Activated CD4-positive, alpha-beta memory T cell treated with anti-CD3 and anti-CD28 coated beads for 36 hours (primary cell): ENCODE measurements at places on chromosomes 5 and 9. TPM values are rescaled to one million over a fixed set of nuclear protein-coding genes. Genes with fewer than 3 reads are reported as not detected.
A peak's percentile ranks its signal among the peaks of the same experiment; 100 is the strongest.

GRCh38 chr9:129610213-129610472 is 10.8 kb downstream of the C9orf50 start:
- H3K4me3 ChIP-seq: peak overlapping the region; percentile 37
- H3K36me3 ChIP-seq: no peaks in the 10 kb centered on the region
- peaks cover 31% of the 10 kb centered on the region for H3K4me1 ChIP-seq

DNA sequence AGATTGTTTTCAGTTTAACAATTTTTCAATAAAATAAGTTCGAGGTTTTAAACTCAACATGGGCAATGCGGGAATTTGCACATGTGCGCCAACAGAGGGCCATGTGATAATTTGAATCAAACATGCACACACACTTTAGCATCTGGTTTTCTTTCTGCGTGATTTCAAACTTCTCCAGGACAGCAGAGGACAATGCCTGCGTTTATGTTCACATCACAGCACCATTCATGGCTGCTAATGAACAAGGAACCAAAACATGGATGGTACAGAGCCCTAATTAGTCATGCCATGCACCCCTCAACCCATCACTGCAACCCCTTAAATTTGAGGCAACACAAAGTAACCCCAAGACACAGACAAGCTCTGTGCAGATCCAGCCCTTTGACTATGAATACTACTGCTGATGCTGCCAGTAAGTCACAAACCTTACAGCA is 2.8 kb downstream of the SHC3 start:
- H3K36me3 ChIP-seq: no peaks in the 10 kb centered on the region
- H3K4me3 ChIP-seq: no peak overlapping the region
- no peak for DNase-seq
- H3K4me1 ChIP-seq: peaks cover 16% of the 10 kb centered on the region
- H3K27me3 ChIP-seq: peaks cover 54% of the 10 kb centered on the region

- H3K36me3 ChIP-seq: peaks cover 2% of the 10 kb centered on the region
- no peak overlapping the region for H3K27ac ChIP-seq
- no peaks in the 10 kb centered on the region for H3K27me3 ChIP-seq
- H3K4me3 ChIP-seq: no peak overlapping the region
- DNase-seq: no peak
- H3K4me1 ChIP-seq: peaks cover 27% of the 10 kb centered on the region
Measured at GRCh38 chr9:133673258-133673655, 37.1 kb downstream of the DBH start.

DNA sequence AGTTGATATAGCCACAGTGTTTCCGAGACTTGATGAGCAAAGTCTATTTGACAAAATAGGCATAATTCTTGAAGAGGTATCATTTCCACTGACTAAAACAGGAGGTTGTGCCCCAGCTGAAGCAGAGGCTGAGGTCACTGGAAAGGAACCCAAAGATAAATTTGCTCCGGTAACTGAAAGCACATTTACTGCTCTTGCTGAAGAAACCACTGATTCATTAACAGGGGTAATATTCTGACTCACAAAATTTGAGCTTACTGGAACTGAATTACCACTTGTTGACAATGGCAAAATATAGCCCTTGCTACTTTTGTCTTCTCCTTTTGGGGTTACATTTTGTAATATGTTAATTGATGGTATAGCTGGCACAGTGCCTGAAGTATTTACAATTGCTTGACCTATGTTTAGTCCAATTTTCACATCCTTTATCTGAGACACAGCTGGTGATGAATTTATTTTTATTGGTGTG is 30.2 kb downstream of the MLANA start:
- H3K4me3 ChIP-seq: no peak overlapping the region
- H3K27ac ChIP-seq: peak overlapping the region; percentile 90
- peak; percentile 54 for DNase-seq
- peaks cover 35% of the 10 kb centered on the region for H3K36me3 ChIP-seq
- H3K27me3 ChIP-seq: no peaks in the 10 kb centered on the region

DNA sequence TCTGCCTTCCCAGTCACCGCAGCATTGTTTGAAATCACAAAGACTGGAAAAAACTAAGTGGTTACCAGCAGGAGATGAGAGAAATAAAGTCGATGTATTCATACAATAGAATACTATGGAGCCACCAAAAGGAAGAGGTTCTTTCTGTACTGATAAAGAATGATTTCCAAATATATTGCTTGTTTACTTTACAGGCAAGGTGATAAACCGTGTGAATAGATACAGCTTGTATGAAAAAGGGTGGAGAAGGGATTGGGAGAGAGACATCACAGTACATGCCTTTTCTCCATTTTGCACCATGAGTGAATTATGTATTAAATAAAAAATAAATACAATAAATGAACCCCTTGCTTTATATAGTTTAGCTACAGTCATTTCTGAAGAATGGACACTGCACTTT is 91.7 kb downstream of the RFK start:
- H3K27ac ChIP-seq: no peak overlapping the region
- H3K27me3 ChIP-seq: peaks cover 7% of the 10 kb centered on the region
- H3K36me3 ChIP-seq: no peaks in the 10 kb centered on the region
- peaks cover 2% of the 10 kb centered on the region for H3K4me1 ChIP-seq
- no peak overlapping the region for H3K4me3 ChIP-seq

DNA sequence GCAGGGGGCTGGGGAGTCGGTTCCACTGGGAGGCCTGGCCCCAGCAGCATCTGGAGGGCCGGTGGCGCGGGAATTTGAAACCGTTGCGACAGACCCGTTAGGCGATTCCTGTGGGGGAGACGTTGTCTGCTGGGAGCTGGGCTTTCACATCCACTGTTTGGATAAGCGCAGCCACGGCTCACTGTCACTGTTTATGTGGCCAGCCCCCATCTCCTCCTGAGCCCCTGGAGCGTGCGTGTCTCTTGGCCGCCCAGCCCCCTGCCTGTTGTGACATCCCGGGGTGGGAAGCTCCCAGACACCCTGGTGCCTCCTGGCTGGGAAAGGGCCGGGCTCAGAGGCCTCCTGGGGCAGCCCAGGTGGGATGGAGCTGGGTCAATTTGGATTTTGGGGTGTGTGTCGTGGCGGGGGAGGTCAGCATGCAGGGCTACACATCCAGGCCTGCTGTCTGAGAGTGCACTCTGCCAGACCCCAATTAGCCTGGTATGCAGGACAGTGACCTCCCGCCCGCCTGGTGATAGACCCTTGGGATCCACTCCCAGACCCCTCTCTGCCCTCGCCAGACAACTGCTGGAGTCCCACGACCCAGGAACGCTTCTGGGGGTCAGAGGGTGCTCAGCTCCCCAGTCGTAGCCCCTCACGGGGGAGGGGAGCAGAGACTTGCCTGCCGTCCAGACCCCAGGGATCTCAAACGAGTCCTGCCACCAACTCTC is 62.0 kb upstream of the RNU6ATAC start:
- no peak for DNase-seq
- H3K4me3 ChIP-seq: no peak overlapping the region
- H3K27ac ChIP-seq: no peak overlapping the region
- H3K36me3 ChIP-seq: no peaks in the 10 kb centered on the region
- H3K27me3 ChIP-seq: no peaks in the 10 kb centered on the region
- no peaks in the 10 kb centered on the region for H3K4me1 ChIP-seq

DNA sequence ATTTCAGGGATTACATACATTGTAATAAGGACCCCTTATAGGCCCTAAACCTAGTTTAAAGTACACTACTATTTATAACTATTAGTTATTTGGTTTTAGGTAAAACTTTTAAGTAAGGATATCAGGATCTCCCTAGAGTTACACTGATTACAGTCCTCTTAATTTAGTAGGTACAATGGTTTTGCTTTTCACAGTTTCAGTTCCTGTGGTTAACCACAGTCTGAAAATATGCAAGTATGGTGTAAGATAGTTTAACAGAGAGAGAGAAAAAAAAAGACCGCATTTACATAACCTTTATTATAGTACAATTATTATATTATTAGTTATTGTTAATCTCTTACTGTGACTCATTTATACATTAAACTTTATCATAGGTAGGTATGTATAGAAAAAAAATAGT is 725.3 kb upstream of the PTPRD start:
- H3K27me3 ChIP-seq: no peaks in the 10 kb centered on the region
- no peaks in the 10 kb centered on the region for H3K36me3 ChIP-seq
- no peaks in the 10 kb centered on the region for H3K4me1 ChIP-seq
- H3K4me3 ChIP-seq: no peak overlapping the region

- H3K27ac ChIP-seq: peak within 1 kb of the TSS; percentile 45
- no peaks in the 10 kb centered on the region for H3K36me3 ChIP-seq
- no peak for DNase-seq
Measured at GRCh38 chr9:126613651-126614050, at the start of gene LMX1B. LMX1B (plus strand) TSS chr9:126613928; CDS start chr9:126614450, 522 bp downstream.

DNA sequence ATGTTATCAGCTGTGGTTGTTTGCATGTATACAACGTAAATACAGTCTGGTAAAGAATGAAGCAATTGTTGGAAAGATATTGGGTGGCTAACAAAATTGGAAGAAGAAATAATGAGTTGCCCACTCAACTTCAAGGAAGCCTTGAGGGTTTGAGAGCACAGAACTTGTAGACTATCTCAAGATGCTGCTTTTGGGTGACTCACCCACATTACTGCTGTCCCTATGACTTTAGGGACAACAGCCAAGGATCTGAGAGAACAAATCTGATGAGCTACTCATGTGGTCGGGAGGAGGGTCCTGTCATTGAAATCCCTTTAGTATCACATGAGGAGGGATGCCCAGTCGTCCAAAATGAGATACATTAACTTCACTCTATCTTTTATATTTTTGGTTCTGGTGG is 261.8 kb downstream of the GAS1 start:
- H3K27me3 ChIP-seq: no peaks in the 10 kb centered on the region
- H3K27ac ChIP-seq: no peak overlapping the region
- H3K4me1 ChIP-seq: no peaks in the 10 kb centered on the region
- no peak overlapping the region for H3K4me3 ChIP-seq
- H3K36me3 ChIP-seq: no peaks in the 10 kb centered on the region

DNA sequence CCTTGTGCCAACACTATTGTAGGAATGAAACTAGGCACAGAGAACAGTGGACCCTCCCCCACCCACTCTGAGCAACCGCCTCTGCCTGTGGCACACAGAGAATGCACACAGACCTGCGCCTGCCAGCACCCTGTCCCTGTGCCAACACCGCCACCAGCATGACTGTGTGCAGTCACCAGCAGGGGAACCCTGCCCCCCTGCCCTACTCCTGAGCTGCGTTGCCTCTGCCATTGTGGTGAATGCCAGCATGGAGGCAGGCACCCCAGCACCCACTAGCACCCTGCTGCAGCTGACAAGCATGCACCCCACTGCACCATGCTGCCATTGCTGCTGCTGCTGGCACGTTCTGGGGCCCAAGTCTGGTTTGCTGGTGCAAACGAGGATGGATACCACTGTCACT is 94.4 kb upstream of the PRLR start:
- DNase-seq: no peak
- peaks cover 12% of the 10 kb centered on the region for H3K27me3 ChIP-seq
- H3K27ac ChIP-seq: no peak overlapping the region
- H3K4me3 ChIP-seq: no peak overlapping the region
- H3K36me3 ChIP-seq: no peaks in the 10 kb centered on the region
- peaks cover 6% of the 10 kb centered on the region for H3K4me1 ChIP-seq

DNA sequence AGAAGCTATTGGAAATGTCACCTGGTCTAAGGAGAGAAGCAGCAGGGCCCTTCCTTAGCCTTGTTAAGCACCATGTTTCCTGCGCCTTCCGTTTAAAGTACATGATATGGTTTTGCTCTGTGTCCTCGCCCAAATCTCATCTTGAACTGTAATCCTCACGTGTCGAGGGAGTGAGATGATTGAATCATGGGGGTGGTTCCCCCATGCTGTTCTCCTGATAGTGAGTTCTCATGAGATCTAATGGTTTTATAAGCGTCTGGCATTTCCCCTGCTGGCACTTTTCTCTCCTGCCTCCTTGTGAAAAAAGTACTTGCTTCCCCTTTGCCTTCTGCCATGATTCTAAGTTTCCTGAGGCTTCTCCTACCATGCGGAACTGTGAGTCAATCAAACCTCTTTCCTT is 49.7 kb downstream of the PRDM6 start:
- H3K36me3 ChIP-seq: no peaks in the 10 kb centered on the region
- H3K4me1 ChIP-seq: no peaks in the 10 kb centered on the region
- H3K27me3 ChIP-seq: peaks cover 17% of the 10 kb centered on the region
- no peak overlapping the region for H3K4me3 ChIP-seq

GRCh38 chr9:6054280-6055099 is 39.1 kb upstream of the RANBP6 start:
- DNase-seq: peak; percentile 66
- H3K4me3 ChIP-seq: no peak overlapping the region
- H3K27me3 ChIP-seq: no peaks in the 10 kb centered on the region
- peaks cover 7% of the 10 kb centered on the region for H3K4me1 ChIP-seq
- H3K36me3 ChIP-seq: no peaks in the 10 kb centered on the region
- H3K27ac ChIP-seq: no peak overlapping the region

DNA sequence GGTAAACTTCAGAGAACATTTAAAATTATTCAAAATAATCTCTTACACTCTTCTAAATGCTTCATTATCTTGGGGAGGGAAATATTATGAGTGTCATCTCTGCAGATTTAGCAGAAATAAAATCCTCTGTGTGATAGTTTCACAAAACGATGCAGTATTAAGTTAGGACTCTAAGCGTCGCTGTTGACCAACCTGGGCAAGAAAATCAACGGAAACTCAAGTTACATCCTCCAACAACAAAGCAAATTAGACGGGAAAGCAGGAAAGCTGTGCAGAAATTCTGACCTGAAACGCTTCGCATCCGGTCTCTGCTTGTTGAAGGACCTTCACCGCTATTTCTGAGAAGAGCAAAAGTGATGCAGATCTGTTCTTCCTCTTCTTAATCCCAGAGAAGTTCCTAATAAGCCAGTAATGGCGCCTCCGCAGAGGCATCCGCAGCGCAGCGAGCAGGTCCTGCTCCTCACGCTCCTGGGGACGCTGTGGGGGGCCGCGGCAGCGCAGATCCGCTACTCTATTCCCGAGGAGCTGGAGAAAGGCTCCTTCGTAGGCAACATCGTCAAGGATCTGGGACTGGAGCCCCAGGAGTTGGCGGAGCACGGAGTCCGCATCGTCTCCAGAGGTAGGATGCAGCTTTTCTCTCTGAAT is at the start of gene PCDHGA6:
TSS of gene PCDHGA6 (plus strand) at position 219 of the 645 bp plus-strand sequence. CDS start at position 412, 193 bp downstream.
- H3K4me3 ChIP-seq: peak within 1 kb of the TSS; percentile 27
- H3K27ac ChIP-seq: no peak within 1 kb of the TSS
- peaks cover 39% of the 10 kb centered on the region for H3K27me3 ChIP-seq

GRCh38 chr5:35815089-35815936 is 41.4 kb upstream of the IL7R start:
- no peaks in the 10 kb centered on the region for H3K27me3 ChIP-seq
- no peak overlapping the region for H3K27ac ChIP-seq
- no peak overlapping the region for H3K4me3 ChIP-seq
- DNase-seq: peak; percentile 71

The C5orf46 gene
- not detected for total RNA-seq

The DNM1 gene
- total RNA-seq: 0.63 TPM

The SLC27A6 gene
- not detected for total RNA-seq

The NTNG2 gene
- 0.77 TPM for total RNA-seq

The CXCL14 gene
- total RNA-seq: not detected

The HTR1A gene
- total RNA-seq: not detected
